H7 (cell line): ENCODE measurements at places on chromosomes 16 and 17. TPM values are rescaled to one million over a fixed set of nuclear protein-coding genes. Genes with fewer than 3 reads are reported as not detected.

The ABCC12 gene
- total RNA-seq: not detected in 2 replicates

The ARHGAP44 gene
- total RNA-seq: 9.2 and 11.2 TPM in 2 replicates

The EFCAB5 gene
- not detected in 2 replicates for total RNA-seq

The RHBDF1 gene
- 38.2 and 42.5 TPM in 2 replicates for total RNA-seq

The CRISPLD2 gene
- 2.0 and 4.2 TPM in 2 replicates for total RNA-seq

The HOXB1 gene
- total RNA-seq: 4.5 and 6.4 TPM in 2 replicates

The SRSF1 gene
- 326 and 341 TPM in 2 replicates for total RNA-seq

The KRTAP4-5 gene
- total RNA-seq: not detected in 2 replicates

The CLEC10A gene
- total RNA-seq: not detected in 2 replicates

The CCDC182 gene
- total RNA-seq: not detected in 2 replicates

The TMEM92 gene
- total RNA-seq: 7.3 and 7.5 TPM in 2 replicates

The TPSD1 gene
- total RNA-seq: not detected in 2 replicates

The OR1F1 gene
- total RNA-seq: not detected in 2 replicates

The KRTAP2-1 gene
- total RNA-seq: not detected in 2 replicates

The HOXB5 gene
- not detected in 2 replicates for total RNA-seq

- DNase-seq: no peak
These were observed 21.0 kb downstream of the MYLK3 start for GRCh38 chr16:46727184-46727583.

- peak; percentile 70 for DNase-seq
These were observed 54.1 kb downstream of the XYLT1 start for GRCh38 chr16:17416461-17417311.

GRCh38 chr17:28216528-28216927 lies 102.5 kb upstream of the TMEM97 start:
- DNase-seq: no peak

- no peak for DNase-seq
These were observed 47.1 kb downstream of the SRCIN1 start for GRCh38 chr17:38558728-38559050.

GRCh38 chr17:59483860-59484259 lies 81.5 kb upstream of the DHX40 start:
- DNase-seq: no peak

DNA sequence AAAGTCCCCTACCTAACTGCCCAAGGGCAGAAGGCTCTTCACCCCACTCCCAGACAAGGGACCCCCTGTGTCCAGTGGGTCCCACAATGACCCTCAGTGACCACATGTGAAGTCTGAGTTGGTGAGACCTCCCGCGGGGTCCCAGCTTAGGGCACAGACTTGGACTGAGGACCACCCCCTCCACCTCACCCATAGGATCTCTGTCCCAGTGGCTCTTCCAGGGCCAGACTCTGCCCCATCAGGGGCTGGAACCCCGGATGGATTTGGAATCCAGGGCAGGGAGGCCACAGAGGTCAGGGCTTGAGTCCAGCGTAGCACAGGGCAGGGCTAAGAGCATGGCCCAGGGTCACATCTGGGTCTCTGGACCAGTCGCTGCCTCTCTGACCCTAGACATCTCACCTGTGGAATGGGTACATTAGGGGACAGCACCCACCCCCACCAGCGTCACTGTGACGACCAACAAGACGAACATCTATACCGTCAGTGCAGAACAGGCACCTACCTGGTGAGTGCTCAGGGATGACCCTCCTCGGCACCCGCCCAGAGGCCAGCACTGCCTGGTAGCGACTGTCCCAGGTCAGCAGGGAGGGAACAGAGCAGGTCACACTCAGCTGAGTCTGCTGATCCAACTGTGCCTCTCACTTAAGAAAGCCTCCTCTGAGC lies 37.7 kb downstream of the TNFRSF13B start:
- DNase-seq: peak; percentile 16

DNA sequence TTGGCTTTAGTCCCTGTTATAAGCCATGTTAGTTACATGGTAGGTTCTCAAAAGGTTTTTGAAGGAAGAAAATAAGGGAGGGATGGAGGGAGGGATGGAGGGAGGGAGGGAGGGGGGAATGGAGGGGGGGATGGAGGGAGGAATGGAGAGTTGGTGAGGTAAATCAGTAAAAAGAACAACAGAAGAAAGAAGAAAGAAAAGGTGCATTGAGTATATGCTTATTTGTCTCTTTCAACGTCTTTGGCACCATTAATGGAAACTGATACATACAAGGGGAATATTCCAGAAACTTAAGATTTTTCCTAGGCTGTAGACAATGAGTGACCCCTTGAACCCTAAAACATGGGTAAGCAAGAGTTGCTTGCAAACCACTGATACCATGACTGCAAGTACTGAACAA lies 1056.3 kb downstream of the CDH11 start:
- no peak for DNase-seq

DNA sequence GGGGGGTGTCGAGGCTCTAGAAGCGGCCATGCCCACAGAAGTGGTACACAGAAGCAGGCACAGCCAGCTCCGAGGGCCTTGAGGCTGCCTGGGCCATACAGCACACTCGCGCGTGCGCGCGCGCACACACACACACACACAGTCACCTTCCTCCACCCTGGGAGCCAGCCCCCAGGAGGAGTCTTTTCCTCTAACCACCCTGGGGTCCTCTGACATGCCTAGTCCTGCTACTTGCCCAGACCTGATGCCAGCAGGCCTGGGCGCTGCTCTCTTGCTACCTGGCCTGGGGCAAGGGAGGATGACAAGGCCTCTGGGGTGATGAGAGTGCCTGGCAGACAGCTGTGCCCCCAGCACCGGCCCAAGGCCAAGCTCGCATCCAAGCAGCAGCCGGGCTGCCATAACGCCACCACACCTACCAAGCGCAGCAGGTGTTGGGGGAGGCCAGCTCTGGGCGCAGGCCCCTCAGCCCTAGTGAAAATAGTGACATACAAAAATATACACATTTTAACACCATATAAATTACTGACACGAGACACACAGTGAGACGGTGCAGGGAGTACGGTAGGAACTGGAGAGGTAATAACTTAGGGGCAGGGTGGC lies 41.1 kb downstream of the TSC2 start:
- DNase-seq: no peak

DNA sequence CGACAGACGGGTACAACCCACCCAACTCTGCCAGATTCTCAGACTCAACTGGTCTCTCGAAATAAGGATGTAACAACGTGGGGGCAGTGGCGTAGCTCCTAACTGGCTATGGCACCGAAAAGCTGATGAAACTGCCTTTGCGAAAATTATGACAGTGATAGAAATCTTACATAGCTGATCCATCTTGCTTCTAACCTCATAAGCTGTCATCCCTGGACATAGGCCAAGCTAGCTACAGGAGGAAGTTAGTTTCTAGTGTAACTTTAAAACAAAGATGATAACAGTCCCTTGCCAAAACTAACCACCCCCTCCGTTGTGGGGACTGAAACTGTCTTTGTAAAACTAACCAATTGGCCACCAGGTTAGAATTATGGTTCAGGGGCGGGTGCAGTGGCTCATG lies 220.1 kb downstream of the SLC39A11 start:
- DNase-seq: no peak

- no peak for DNase-seq
These were observed 744.4 kb upstream of the EEF2KMT start for GRCh38 chr16:5841974-5842373.

GRCh38 chr17:82548681-82549303 lies 29.3 kb downstream of the FOXK2 start:
- peak; percentile 16 for DNase-seq

DNA sequence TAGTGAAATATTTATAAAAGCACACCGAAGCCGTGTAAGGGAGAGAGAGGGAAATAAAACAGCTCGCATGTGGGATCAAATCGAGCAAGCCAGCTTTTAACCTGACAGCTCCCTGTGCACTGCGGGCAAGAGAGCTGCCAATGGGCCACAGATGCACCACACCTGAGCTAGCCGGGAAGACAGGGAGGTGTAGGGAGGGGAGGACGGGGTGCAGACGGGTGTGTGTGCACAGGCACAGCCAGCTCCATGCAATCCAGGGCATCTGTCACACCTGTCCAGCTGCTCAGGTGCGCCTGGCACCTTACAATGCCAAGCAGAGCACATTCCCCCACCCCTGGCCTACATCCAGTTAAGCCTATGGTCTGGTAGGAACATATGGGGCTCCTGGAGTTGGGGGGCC lies 70.0 kb downstream of the C16orf78 start:
- no peak for DNase-seq

GRCh38 chr16:46923513-46924295 lies 39.5 kb downstream of the GPT2 start:
- no peak for DNase-seq

GRCh38 chr17:69506489-69506888 lies 92.0 kb downstream of the MAP2K6 start:
- peak; percentile 16 for DNase-seq

GRCh38 chr17:82600731-82601446 lies 47.4 kb downstream of the WDR45B start:
- DNase-seq: no peak

GRCh38 chr17:7656958-7657609 lies 6.4 kb downstream of the ATP1B2 start:
- DNase-seq: peak; percentile 89

- DNase-seq: peak; percentile 79
These were observed 87.3 kb upstream of the RPL38 start for GRCh38 chr17:74116087-74116717.

GRCh38 chr17:82249896-82250581 lies 21.2 kb downstream of the SLC16A3 start:
- DNase-seq: no peak

DNA sequence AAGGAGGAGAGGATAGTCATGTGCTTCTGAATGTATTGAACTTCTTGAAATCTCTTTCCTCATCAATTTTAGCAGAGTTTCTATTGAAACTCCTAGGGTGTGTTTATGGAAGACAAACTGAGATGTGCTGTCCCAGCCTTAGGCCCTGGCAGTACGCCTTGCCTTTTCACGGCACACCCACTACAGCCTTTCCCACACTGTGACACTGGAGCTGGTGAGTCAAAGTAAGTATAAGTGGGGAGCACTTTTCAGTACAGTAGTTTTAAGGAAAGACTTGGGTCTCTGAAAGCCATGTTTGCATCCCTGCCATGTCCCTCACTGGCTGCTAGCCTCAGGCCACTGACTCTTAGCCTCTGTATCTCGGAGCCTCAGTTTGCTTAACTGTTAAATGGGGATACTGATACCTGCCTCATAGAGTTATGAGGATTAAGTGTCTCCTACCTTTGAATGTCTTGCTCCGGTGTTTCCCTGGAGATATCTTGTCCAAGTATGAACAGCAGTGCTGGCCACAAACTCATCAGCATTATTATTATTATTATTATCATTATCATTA lies 144.7 kb upstream of the CRHR1 start:
- no peak for DNase-seq

DNA sequence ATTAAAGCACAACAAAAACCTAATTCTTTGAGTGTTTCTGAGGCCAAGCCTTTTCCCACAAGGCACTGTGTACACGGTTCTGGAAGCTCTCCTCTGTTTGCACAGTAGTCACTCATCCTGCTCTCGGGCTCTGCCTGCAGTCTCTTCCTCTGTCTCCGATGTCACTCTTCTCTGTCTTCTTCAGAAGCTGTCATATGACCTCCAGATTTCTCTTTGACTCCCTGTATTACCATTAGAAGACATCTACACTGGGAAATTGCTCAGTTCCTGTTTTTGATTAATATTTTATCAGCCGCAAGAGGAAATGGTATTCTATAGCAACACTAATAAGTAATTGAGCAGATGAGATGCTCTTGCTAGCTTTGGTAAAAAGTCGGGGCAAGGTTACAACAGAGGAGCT lies 422.9 kb downstream of the WWOX start:
- DNase-seq: no peak

DNA sequence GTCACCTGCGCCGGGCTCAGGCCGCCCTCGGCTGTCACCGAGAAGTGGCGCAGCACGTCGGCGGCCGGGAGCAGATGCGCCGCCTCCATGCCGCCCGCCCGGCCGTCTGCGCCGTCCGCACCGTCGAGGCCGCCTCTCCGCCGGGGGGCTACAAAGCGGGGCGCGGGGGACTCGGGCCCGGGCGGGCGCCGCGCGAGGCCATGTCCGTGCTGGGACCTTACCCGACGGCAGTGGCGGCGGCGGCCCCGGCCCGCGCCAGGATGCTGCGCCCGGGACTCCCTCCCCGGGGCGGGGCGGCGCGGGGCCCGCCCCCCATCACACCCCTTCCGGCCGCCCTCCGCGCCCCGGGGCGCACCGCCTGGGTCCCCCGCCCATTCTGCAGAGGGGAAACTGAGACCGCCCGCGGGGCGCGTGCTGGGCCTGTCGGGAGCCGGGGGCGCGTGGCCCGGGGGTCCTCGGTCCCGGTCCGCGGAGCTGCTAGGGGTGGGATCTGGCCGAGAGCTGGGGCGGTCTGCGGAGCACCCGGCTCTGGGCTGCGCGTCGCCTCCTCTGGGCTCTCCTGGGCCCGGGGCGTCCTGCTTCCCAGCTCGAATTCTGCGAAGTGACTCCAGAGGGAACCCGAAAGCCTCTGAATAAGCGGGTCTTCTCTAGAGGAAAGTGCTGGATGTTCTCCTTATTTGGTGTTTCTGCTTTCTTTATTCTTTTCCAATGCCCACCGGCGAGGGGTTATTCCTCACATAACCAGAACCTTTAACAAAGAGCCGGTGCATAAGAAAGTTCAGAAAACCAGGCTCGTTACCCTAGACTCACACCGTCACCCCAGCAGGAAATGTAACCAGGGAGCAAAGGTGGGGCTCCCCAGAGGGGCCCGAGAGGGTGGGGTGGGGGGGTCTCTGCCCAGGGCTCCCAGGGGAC lies at the start of gene ATP2A3:
TSS of gene ATP2A3 (minus strand) at position 235 of the 915 bp plus-strand sequence. CDS start at position 89, 146 bp downstream.
- peak; percentile 89 for DNase-seq

GRCh38 chr16:80687606-80688005 lies 116.8 kb downstream of the CDYL2 start:
- no peak for DNase-seq

- DNase-seq: no peak
These were observed 230.7 kb downstream of the BCAS3 start for GRCh38 chr17:60908324-60908723.

DNA sequence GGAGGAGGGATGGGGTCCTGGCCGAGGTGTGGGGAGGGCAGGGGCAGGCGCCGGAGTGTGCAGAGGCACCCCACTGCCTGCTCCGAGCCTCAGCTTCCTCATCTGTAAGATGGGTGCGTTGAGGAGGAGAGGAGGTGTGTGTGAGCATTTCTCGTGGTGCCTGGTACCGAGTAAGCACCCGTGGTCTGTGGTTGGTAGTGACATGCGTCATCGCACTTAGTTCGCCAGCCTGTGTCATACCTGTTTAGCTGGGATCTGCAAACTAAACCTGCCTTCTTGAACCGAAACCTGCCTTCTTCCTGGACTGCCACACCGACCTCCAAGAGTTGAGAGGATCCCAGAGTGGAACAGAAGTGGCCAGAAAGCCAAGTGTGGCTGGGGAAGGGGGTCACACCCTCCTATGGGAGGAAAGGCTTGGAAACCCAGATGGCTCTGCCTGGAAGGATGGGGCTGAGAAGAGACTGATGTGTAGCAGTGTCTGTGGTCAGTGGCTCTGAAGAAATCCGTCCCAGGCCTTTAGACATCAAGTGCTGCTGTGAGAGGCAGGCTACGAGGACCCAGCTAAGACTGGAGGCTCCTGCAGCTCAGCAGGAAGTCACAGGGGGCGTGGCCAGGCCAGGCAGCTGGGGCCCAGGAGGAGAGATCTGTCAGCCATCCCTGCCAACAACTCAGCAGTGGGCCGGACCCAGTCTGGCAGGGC lies 162.6 kb upstream of the PLCG2 start:
- DNase-seq: peak; percentile 85
